ENCODE measurements at places on chromosomes 13 and 19.

- DNase-seq, result no peak
Observed at GRCh38 chr13:81757348-81757970, 1416.5 kb upstream of the SPRY2 start.

DNA sequence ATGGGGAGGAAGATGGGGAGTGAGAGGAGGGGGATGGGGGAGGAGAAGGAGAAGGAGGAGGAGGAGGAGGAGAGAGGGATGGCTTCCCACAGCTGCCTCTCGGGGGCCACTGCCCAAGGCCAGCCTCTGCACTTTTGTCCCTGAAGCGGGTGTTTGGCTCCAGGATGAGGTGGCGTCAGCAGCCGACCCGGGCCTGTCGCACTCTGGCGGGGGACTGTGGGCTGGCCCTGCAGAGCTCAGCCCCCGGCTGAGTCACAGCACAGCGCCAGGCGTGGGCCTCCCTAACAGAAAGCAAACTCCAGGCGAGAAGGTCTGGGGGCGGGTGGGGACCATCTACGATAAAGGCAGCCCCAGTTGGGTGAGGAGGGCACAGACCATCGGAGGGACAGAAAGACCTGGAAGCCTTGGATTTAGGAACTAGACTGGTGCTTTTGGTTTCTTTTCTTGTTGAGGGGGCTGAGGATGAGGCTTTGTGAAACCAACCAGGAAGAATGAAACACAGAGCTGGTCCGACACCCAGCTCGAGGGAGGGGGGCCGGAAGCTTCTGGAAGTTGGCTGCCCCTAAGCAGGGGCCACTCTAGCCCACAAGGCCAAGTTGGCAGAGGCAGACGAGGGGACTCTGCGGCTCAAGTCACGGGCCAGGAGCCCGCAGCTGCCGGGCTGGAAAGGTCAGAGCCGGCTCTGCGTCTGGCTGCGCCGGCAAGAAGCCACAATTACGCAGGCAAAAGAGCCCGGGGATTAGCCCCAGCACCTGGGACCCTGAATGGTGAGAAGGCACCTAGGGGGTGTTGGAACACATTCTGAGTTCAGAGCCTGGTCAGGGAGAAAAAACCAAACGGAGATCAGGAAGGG, 18.2 kb downstream of the LSM4 start:
- DNase-seq, result peak; percentile 83

DNA sequence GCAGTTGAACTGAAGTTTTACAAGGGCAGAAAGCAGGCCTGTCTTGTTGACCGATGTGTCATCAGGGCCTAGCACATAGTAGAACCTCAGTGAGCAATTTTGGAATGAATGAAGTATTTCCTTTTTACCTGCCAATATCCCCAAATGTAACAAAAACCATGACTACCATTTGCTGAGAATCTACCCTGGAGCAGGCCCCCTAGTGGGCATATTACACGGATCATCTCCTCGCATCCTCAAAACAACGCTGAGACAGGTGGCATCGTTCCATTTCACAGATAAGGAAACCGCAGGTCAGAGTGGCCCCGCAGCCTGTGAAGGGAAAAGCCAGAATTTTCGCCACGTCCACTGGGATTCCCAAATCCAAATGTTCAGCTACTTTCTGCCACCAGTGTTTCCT, 77.9 kb downstream of the CACNA1A start:
- peak; percentile 10 for DNase-seq

DNA sequence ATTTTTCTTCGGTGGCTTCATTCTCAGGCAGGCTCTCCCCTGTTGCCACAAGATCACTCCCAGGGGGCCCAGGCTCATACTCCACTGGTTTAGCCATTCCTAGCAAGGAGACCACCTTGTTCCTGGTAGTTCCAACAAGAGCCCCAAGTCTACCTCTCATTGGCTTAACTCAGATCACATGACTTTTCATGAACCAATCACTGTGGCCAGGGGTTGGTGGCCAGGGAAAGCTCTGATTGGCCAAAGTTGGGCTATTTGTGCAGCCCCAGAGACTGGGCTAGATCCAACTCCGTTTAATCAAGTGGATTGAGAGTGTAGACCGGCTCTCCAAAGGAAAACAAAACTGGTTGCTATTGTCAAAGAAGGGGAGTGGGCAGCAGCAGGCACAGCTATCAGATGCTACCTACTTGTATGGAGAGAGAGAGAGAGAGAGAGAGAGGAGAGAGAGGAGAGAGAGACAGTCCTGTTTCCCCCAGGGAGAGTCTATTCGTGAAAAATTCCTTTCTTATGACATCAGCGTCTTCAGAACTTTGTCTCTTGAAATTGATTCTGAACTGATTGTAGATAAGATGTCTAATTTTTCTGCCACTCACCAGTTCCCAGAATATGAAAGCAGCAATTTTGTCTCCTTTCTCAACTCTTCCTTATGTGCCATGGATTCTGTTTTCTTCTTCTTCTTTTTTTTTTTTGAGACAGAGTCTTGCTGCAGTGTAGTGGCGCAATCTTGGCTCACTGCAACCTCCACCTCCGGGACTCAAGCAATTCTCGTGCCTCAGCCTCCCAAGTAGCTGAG, 5.9 kb downstream of the CEACAM19 start:
- no peak for DNase-seq

DNA sequence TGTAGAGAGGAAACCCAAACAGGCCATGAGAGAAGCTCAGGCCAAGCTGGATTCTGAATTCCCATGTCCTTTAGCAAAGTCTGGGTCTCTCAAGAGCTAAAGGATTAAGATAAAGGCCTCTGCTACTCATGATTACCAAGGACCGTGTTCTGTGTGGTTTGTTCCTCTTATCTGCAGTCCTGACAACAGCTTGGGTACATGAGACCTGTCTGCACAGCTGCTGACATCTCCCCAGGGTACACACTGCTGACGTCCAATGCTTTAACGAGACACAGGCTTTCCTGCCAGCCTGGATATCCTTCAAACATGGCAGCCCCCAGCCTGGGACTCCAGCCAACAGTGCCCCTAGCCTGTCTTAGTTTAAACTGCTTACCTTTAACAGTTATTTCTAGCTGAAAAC, 211.0 kb downstream of the SLC7A1 start:
- no peak for DNase-seq

DNA sequence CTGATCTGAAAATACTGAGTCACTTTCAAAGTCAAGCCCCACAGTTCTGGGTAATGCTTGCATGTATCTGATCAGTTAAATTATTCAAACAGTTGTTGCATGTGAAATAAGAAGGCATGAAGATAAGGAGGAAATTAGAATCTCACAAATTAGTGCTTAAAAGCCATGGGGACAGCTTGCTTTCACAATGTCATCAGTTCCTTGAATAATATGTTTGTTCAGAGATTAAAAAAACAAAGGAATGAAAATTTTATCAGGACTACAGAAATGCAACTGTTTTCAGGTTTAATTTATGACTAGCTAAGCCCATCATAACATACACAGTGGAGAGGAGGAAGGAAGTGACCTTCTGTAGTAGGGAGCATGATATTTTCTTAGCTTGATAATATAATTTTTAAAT, 150.1 kb downstream of the OXGR1 start:
- no peak for DNase-seq

- DNase-seq, result no peak
Observed at GRCh38 chr13:66266348-66266747, 963.8 kb downstream of the PCDH9 start.

- no peak for DNase-seq
Observed at GRCh38 chr19:45827459-45828093, 12.5 kb upstream of the RSPH6A start.

- no peak for DNase-seq
Observed at GRCh38 chr13:36282821-36283432, 14.7 kb downstream of the CCDC169 start.

- DNase-seq, result no peak
Observed at GRCh38 chr19:23287620-23288019, 37.4 kb upstream of the ZNF724 start.

GRCh38 chr19:47247308-47247990, 8.9 kb upstream of the CCDC9 start:
- DNase-seq, result peak; percentile 77

GRCh38 chr19:50434525-50434924, 1.8 kb downstream of the MYBPC2 start:
- no peak for DNase-seq

- no peak for DNase-seq
Observed at GRCh38 chr13:52811841-52812240, 36.6 kb downstream of the PCDH8 start.

DNA sequence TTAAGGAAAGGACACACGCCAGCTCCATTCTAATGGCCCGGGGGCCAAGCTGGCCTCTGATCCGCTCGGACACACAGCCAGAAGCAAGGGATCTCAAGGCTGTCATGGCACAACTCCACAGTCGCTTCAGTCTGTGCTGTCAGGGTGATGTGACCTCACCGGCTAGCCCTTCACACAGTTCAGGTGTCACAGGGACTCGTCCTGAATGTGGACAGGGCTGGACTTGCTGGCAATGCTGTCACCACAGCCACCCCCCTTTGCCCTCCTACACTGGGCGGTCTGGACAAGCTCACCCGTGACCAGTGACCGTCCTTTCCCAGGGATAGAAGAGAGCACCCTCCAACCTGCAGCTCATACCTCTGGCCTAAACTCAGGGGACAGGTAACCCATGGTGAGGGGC, 15.2 kb downstream of the SUGP1 start:
- DNase-seq, result no peak

- no peak for DNase-seq
Observed at GRCh38 chr19:1360818-1361461, 22.8 kb upstream of the NDUFS7 start.

- DNase-seq, result no peak
Observed at GRCh38 chr13:66375756-66376155, 854.4 kb downstream of the PCDH9 start.

DNA sequence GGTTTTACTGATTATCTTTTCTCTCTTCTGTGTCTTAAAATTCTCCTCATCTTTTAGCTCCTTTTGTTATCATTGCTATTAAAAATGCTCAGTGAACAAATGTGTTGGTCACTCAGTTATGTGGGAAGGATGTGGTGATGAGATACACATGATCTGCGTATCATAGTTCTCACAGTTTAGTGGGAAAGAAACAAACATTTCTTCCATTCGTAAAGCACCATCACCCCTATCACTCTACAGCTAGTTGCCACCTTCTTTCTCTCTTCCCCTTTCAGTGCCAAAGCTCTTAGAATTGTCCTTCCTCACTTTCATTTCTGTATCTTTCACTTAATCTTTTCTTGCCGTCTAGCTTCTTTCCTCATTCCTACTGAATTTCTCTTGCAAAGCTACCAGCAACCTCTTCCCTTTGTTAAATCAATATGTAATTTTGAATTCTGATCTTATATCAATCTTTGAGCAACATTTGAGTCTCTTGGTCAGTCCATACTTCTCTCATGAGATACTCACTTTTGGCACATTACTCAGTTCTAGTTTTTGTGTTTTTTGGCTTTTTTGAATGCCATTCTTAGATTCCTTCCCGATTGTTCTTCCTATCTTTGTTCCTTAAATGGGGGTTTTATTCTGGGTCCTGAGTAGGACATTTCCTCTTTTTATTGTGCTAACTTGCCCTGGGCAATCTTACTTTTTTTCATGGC, 122.3 kb downstream of the PCCA start:
- DNase-seq, result no peak

DNA sequence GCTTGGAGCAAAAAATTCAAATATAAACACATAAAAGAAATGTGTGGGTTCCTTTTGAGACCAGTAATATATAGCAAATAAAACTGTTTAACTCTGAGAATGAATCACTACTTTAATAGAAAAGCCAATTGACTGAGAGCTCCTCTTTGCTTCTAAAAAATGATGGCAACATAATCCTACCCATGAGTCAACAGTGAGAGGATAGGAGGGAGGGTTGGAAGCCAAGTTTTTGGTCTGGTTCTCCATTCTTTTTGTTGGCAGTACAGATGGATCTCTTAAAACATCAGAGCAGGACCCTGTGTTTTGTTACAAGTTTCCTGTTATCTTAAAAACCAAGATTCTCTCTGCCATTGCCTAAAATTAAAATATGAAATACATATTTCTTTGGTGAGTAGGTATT, 50.0 kb upstream of the POSTN start:
- DNase-seq, result no peak

DNA sequence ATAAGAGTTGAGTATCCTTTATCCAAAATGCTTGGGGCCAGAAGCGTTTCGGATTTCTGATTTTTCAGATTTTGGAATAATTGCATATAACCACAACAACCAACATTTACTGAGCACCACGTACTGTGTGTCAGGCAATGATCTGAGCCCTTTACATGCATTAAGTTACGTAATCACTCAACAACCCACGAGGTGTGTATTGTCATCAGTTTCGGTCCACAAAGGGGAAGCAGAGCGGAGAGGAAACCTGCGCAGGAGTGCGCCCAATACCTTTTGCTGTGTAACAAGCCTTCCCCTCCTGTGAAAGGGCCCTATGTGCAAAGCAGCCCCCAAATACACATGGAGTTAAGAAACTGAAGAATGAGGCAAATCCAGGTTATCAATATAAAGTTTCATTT, 20.7 kb upstream of the NLRP12 start:
- DNase-seq, result no peak

DNA sequence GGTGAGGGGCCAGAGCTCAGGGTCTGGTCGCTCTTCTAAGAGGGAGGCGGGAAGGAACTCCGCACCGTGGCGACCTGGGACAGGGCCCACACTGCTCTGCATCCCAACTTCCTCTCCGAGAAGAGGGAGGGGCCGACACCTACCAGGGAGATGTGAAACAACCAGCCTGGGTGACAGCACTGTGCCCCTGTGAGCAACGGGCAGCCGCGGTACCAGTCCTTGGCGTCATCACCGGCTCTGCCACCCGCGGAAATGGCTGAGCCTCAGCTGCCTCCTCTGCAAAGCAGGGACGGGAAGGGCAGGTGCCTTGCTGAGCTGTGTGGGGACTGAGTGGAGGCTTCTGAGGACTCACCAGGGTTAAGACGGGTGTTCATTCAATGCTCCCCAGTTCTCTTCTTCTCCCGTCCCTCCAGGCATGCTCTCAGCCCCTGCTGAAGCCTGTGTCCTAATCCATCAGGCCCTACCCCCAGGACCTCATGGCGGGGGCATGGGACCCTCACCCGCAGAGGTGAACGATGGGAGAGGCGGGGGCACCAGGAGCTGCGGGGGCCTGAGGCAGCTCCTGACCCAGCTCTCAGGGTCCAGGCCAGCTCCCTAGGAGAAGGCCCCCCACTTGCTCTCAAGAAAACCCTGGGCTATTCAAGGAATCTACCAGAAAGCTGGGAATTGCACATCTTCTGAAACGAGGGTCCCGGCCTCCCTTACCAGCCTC, 9.3 kb downstream of the ZNF787 start:
- peak; percentile 9 for DNase-seq

- no peak for DNase-seq
Observed at GRCh38 chr13:76000131-76000530, 364.0 kb downstream of the LMO7 start.

DNA sequence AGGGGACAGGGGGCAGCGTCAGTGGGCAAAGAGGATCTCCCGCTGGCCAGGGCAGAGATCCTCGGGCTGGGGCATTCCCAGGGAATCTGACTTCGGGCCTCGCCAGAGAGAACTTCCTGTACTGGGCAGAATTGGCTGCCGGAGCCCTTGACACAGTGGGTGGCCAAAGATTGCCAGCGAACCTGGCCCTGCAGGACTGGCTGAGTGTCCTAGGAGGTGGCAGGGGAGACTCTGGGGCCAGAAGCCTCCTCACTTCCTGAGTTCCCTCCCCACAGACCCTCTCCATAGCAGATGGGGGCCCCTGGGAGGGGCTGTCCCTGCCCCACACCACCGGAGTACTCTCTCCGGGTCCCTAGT, 19.3 kb downstream of the DPP9 start:
- DNase-seq, result no peak

- peak; percentile 49 for DNase-seq
Observed at GRCh38 chr19:34336781-34337271, 28.2 kb upstream of the GPI start.
